Hepatic stellate cell (primary cell): ENCODE measurements at places on chromosomes 7 and 10.

- DNase-seq = no peak
Observed at GRCh38 chr10:53256623-53257022, 484.0 kb upstream of the MBL2 start.

- DNase-seq = no peak
Observed at GRCh38 chr7:87797395-87797794, 78.8 kb downstream of the SLC25A40 start.

GRCh38 chr7:123433665-123434064, 100.7 kb downstream of the IQUB start:
- DNase-seq = no peak

GRCh38 chr7:102424787-102425218, 8.6 kb upstream of the ORAI2 start:
- no peak for DNase-seq

DNA sequence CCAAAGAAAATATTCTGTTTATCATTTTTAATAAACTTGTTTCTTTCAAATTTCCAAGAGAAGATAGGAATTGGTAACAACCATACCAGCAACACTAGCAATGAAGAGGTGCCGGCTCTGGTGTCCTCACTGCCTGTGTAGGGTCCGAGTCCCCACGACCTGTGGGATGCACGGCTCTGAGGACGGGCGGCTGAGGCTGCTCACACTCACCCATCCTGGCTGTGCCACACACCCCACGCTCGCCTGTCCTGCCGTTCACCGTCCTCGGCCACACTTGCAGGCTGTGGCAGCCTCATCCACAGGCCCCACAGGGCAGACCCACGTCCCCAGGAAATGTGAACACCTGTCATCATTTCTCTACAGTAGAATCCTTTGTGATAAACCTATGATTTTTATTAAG, 48.2 kb upstream of the DPYSL4 start:
- DNase-seq = no peak

GRCh38 chr7:44167920-44168319, 21.3 kb downstream of the GCK start:
- no peak for DNase-seq
